ENCODE measurements at places on chromosomes 16 and 17.

DNA sequence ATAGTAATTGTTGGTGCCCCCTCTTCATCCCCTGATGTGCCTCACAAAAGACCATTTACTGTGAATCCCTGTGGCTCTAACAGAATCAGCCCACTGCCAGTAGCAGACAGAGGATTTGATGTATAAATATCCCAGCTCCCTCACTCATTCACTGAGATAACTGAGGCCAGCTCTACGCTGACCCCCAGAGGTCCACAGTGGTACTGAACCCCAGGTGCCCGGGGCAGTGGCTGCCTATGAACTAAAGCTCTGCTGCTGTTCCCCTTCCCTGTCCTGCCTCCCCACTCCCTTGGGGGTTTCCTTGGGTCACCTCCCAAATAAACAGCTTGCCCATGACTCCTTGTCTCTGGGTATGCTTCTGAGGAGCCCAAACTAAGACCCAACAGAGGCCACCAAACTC is 295.8 kb downstream of the FOXL1 start:
- DNase-seq: no peak

- no peak for DNase-seq
Measured at GRCh38 chr16:50529334-50529733, 18.9 kb upstream of the NKD1 start.

DNA sequence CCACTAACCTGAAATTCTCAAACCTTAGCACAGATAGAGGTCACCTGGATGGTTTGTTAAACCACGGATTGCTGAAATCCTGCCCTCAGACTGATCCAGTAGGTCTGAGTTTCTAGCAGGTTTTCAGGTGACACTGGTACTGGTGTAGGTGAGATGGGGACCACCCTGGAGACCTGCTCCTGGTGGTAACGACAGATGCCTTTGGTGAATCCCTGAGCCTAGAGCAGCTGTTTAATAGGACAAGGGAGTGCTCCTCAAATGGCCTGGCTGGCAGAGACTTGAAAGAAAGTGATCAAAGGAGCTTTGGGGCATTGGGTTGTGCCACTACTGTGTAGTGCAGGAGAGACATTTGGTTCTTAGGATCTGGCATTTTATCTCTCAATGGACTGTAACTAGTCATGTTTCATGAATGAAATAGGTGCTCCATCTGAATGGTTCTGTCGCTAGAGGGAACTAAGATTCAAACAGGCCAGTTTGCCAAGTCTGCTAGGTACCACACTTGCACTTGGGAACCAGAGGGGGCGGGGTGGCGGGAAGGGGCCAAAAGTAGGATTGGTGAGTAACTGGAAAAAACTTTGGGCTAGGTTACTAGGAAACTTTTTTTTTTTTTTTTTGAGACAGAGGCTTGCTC is 2.9 kb upstream of the IFI35 start:
- DNase-seq: peak; percentile 62

DNA sequence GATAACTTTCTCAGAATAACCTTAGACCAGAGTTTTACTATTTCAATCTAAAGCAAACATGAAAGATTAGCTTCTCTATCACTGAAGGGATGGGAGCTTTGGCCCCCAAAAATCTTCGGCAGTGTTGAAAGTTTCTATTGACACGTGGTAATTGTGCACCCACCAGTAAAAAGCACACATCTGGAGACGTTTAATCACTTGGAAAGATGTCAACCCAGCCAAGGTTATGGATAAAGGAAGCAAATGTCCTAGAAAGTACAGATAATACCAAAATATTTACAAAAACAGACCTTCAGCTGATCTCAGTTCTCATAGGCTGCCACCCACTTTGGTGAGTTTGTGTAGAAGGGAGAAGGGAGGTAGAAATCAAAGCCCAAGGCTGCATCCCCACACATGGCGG is 5.3 kb downstream of the MYCBPAP start:
- no peak for DNase-seq

GRCh38 chr16:23232806-23233205 is 50.3 kb downstream of the SCNN1G start:
- DNase-seq: no peak

DNA sequence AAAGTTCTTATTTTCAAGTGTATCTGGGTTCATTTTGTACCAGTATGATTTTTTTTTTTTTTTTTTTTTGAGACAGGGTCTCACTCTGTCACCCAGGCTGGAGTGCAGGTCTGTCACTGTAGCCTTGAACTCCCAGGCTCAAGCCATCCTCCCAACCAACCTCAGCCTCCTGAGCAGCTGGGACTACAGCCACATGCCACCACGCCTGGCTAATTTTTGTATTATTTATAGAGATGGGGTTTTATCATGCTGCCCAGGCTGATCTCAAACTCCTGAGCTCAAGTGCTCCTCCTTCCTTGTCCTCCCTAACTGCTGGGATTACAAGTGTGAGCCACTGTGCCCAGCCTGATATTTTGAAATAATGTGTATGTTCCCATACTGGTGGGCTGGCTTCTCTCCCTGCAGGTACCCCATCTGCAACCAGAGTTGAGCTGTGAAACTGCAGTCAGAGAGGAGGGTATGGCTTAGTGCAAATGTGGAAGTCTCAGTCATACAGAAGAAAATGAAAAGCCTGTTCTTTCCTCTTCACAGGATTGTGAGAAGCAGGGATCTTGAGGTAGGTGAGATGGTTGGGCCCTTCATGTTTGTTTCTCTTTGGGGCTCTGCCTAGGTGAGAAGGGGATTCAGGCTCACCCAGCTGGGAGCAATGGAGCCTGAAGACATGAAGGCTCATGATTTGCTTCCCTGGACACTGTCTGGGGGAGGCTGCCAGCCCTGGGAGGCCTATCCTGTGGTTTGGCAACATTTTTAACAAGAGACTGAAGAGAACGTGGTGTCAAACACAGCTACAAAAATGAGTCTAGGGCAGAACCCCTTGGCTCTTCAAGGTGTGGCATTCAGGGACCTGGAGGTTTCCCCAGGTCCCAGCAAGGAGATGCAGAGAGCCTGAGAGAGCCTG is 41.3 kb upstream of the SIAH1 start:
- peak; percentile 17 for DNase-seq

- DNase-seq: no peak
Measured at GRCh38 chr16:76670125-76670857, 393.1 kb downstream of the CNTNAP4 start.

DNA sequence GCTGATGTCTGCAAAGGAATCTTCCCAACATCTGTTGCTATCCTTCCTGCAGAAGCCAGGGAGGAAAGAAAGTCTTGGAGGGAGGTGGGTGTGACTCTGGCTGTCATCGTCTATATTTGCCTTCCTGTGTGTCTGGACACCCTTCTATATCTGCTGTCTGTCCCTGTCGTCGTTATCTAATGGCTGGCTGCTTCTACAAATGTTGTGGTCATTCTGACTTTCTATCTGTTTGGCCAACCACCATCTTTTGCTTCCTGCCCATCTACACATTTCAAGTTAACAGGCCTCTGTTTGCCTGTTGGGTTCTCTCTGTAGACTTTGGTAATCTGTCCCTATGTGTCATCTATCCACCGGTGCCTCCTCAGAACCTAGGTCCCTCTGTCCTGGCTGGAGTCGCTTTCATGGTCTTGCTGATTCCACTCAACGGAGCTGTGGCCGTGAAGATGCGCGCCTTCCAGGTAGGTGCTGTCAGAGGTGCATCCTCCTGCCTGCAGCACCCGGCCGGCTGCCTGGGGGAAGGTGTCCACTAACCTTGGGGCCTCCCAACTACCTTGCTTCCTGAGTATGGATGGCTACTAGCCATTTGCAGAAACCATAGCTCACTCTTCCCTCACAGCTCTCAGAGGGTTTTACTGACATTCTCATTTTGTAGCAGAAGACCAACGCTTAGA is 30.2 kb downstream of the ABCC3 start:
- no peak for DNase-seq

DNA sequence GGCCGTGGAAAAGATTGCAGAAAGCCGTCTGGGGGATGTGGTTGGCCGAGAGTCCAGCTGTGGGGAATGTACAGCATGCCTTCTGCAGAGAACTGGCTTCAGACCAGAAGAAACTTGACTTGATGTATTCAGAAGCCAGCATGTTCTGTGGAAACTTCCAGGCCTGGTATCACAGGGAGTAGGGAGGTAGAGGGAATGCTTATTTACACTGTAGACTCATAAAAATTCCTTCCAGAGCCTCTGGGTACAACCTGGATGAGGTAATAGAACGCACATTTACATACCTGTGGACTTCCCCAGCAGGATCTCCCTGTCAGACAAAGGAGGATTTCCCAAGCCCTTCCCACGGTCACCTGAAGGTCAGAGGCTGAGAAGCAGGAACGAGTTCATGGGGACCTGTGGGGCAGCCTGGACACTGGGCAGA is 11.8 kb upstream of the GAS7 start:
- DNase-seq: peak; percentile 63

GRCh38 chr17:17849845-17850373 is 13.1 kb upstream of the SREBF1 start:
- peak; percentile 42 for DNase-seq

DNA sequence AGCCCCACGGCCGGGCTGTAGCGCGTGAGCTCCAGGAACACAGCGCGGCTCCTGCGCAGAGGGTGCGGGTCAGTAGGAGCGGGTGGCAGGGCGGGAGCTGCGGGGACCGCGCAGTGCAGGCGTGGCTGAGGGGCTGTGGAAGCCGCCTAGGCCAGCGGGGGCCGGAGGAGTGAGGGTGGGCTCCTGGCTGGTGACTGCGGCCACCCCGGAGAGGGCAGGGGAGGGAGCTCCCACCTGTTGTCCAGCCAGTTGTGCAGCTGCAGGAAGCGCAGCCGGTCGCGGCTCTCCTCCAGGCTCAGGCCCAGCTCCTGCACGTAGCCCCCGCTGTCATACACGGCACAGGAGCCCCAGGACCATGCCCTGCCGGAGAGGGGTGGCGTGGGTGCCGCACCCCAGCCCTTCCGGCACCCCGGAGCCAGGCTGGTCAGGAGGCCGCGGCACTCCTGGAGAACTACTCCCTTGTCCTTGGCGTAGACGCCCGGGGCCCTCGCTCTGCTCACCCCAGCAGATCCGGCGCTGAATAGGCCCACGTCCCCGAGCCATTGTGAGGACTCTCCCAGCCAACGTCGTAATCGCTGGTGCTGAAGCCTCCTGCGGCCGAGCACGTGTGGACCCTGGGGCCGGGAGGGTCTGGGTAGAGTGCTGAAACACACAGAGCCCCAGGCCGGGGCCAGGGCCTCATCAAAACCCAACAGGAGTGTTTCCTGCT is 43.9 kb downstream of the TSC2 start:
- no peak for DNase-seq

GRCh38 chr16:4019371-4019791 is 96.9 kb downstream of the ADCY9 start:
- DNase-seq: no peak

DNA sequence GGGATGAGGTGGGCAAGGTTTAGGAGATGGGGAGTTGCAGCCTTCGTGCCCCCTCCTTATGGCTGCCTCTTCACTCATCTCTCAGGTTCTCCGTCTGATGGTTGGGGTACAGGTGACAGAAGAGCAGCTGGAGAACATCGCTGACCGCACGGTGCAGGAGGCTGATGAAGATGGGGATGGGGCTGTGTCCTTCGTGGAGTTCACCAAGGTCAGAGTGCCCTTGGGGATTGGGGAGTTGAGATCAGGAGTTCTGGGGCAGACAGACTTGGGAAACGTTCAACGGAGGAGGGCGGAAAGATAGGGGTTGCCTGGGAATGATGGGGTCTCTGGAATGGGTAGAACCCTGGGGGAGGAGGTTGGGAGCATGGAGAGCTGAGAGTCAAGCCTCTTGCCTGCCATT is 2.3 kb downstream of the CHP2 start:
- DNase-seq: no peak

- DNase-seq: peak; percentile 15
Measured at GRCh38 chr17:1931844-1932579, 93.1 kb downstream of the RTN4RL1 start.

DNA sequence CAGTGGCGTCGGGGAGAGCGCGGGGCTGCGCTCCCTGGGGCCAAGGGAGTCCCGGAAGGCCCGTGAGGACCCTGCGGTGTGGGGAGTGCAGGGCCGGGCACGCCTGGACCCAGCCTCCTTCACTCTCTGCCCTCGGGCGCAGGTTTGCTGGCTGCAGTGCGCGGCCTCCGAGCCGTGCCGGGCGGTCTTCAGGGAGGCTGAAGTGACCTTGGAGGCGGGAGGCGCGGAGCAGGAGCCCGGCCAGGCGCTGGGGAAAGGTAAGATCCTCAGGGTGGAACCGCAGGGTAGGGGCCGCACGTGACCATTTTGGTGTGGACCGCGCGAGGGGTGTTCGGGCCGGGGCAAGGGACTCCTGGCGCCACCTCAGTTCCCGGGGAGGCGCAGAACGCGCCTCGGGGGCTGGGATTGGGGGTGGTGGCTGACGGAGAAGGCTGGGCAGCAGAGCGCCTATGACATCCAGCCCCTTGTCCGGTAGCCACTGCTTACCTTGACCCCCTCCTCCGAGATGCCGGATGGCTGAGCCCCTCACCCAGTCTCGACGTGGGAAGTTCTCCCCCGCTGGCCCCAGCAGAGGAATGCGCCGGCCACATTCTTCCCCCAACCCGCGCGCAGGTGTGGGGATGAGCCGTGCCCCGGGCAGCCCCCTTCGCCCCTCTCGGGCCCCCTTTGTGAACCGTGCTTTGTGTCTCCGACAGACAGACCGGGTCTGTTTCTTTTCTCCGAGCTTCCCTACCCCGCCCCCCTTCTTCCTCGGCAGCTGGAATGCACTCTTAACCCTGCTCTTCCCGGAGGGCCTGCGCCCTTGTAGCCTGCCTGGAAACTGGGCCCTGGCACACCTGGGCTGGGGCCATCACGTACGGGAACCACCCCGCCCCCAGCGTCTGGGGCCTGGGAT is 631 bp downstream of the CDH3 start:
- DNase-seq: no peak

DNA sequence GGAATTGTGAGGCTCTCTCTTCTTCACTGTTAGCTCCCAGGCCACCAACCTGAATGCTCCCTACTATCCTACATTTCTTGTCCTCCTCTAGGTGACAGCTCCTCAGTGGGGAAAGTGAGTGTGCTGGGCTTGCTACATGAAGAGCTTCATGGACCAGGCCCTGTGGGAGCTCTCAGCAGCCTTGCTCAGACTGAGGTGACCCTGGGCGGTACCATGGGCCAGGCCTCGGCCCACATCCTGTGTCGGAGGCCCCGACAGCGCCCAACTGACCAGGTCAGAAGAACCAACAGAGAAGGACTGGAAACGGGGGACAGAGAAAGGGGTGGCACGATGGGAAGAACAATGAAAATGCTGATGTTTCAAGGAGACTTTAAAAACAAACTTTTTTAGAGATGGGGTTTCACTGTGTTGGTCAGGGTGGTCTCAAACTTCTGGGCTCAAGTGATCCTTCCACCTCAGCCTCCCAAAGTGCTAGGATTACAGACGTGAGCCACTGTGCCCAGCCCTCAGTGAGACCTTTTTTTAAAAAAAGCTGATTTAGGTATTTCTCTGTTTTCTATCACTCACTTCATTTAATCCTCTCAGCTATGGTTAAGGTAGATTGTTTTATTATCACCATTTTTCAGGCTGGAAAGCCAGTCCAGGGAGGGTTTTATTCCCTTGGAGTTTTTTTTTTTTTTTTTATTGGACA is 4.9 kb downstream of the ELP5 start:
- DNase-seq: no peak

DNA sequence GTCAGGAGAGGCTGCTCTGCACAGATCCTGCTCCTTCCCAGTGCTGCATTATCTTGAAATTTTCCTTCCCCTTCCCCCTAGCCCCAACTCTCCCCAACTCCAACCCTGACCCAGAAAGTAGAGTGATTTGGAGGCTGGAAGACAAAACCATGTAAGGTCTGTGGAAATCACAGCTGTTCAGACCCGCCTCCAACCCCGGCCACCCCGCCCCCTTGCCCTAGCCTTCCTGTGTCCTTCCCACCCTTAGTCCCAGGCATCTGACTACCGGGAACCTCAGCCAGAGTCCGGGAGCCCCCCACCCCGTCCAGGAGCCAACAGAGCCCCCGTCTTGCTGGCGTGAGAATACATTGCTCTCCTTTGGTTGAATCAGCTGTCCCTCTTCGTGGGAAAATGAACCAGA is at the start of gene AOC3:
Gene AOC3 (plus strand): TSS at position 246 of the 400 bp plus-strand sequence. CDS start 145 bp downstream, at position 391.
- DNase-seq: no peak

GRCh38 chr17:73742948-73743381 is 98.7 kb upstream of the SDK2 start:
- DNase-seq: no peak

Data from fibroblast of skin of right quadriceps (primary cell).